ENCODE measurements at places on chromosomes 12 and 14.
A peak's percentile ranks its signal among the peaks of the same experiment; 100 is the strongest.

- DNase-seq, result no peak
Observed at GRCh38 chr12:2231956-2232355, 179.2 kb downstream of the CACNA1C start.

- DNase-seq, result no peak
Observed at GRCh38 chr14:53027041-53027440, 76.2 kb upstream of the FERMT2 start.

GRCh38 chr12:128966203-128966810 is 113.0 kb downstream of the GLT1D1 start:
- DNase-seq, result no peak

GRCh38 chr12:104219908-104220404 is 4.4 kb downstream of the TXNRD1 start:
- DNase-seq, result peak; percentile 55

- no peak for DNase-seq
Observed at GRCh38 chr14:53807108-53807507, 149.5 kb downstream of the BMP4 start.
